GM04504 (cell line): ENCODE measurements at places on chromosomes 7 and 10.
A peak's percentile ranks its signal among the peaks of the same experiment; 100 is the strongest.

- DNase-seq, result no peak
These were observed 1244.3 kb downstream of the REEP3 start for GRCh38 chr10:64765498-64765897.

DNA sequence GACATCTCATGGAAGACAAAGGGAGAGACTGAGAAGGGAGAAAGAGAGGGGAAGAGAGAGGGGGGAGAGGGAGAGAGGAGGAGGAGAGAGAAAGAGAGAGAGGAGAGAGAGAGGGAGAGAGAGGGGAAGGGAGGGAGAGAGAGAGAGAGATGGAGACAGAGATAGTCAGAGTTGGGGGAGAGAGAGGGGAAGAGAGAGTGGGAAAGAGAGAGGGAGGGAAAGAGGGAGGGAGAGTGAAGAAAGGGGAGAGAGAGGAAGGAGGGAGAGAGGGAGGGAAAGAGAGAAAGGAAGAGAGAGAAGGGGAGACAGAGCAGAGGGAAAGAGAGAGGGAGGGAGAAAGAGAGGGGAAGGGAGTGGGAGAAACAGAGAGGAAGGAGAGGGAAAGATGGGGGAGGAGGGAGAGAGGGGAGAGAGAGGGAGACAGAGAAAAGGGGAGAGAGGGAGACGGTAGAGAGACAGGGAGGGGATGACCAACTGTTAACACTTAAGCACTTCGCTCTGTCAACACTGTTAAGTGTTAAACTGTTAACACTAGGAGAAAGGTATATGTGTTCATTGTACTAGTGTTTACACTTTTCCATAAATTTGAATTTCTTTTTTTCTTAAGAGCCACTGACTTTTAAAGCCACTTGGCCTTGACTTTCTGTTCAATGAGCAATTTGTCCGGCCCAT lies 21.8 kb upstream of the SDK1 start:
- no peak for DNase-seq

DNA sequence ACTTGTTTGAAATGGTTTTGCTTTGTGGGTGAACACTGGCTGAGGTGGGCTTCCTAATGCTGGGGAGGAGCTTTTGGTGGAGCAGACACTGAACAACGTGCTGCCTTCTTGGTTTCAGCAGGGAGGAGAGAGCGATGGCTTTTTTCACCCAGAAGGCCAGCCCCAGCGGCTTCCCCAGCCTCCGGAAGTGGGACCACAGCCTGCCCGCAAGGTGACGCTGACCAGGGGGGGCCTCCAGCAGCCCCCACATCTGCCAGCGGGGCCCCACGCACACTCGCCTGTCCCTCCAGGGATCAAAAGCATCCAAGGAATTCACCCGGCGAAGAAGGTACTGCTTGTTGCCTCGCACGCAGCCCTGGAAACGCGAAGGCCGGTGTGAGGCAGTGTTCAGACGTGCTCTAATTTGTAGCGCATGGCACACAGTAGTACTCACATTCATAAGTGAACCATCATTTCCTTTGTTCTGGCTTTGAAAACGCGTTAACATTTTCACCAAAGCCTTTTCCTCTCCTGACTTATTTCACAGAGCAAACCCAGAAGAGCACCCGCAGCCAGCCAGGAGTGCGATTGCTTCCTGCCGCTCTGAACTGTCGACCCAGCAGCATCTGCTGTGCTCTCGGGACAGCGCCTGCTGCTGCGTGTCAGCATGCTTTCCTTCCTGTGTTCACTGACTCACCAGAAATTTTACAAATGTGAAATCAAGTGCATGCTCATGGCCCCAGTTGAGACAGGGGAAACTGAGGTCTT lies 48.4 kb downstream of the SHH start:
- DNase-seq, result no peak

GRCh38 chr7:94481279-94481678 lies 28.3 kb upstream of the CASD1 start:
- DNase-seq, result no peak

DNA sequence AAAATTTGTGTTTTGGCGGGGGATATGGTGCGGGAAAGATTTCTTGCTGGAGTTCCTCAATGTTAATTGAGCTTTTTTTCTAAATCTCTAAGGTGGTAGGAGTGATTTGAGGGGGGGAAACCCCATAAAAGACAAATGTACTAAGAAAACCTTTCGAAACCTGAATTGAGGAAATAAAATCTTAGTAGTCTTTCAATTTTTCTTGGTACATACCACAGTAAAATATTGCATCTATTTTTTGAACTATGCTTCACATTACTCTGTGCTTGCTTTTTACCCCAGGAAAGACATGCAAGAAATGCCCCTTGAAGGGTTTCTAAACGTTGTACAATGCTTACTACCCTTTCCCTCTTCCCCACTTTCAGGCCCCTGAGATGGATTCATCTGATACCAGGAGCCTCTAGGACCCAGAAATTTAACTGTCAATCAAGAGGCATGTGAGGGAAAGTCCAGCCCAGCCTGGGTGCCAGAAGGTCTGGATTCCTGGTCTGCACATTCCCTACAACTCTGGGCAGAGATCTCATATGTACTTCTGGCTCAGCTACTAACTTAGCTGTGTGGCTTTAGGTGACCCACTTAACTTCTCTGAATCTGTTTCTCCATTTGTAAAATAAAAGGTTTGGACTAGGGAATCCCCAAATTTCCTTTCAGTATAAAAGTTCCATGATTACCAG lies 5.8 kb upstream of the PDCD4 start:
- DNase-seq, result no peak

- no peak for DNase-seq
These were observed 32.3 kb upstream of the ADD3 start for GRCh38 chr10:109975244-109976190.

GRCh38 chr10:55398497-55398882 lies 597.5 kb upstream of the PCDH15 start:
- DNase-seq, result no peak

DNA sequence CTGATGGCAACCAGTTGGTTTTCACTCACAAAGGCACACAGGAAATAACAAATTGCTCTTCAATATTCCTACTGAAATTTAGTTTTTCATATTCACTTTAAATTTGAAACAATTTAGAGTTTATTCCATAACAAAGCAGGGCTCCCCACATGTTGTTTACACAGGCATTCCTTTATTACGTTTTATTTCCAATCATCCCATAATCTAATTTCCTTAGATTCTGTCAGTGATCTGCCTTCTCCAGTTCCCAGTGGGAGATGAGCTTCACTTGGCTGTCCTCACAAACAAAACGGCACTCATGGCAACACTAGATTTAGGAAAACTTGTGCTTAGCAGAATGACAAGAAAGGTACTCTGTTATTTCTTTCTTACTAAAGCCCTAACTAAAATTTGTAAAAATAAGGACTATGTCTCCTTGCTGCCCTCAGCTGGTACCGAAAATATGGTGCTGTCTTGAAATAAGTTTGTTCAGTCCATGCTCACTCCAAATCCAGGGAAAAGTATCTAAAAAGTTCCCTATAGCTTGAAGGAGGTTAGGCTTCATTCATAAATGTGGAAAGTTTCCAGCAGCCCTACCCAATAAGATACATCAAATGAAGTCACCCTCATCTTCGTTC lies 23.0 kb downstream of the PHYH start:
- DNase-seq, result no peak

DNA sequence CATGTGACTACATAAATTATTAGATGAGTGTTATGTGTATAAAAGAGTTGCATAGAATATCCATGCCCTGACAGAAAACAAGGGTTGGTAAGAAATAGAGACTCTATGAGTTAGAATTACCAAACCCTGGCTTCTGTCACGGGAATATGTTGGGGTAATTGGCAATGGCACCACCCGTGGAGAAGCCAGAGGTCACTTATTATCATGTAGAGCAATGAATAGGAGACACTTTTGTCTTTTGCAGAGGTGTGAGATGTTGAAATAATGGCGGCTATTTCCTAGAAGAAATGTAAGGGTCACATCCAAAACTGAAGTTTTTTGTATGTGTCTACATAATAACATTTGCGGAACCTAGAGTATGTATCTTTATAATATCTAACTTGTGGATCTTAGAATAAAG lies 35.3 kb downstream of the ABCB5 start:
- no peak for DNase-seq

- DNase-seq, result no peak
These were observed 13.1 kb downstream of the RBP3 start for GRCh38 chr10:47361293-47361692.

- DNase-seq, result no peak
These were observed 129.3 kb upstream of the PHYHIPL start for GRCh38 chr10:59047180-59047579.

DNA sequence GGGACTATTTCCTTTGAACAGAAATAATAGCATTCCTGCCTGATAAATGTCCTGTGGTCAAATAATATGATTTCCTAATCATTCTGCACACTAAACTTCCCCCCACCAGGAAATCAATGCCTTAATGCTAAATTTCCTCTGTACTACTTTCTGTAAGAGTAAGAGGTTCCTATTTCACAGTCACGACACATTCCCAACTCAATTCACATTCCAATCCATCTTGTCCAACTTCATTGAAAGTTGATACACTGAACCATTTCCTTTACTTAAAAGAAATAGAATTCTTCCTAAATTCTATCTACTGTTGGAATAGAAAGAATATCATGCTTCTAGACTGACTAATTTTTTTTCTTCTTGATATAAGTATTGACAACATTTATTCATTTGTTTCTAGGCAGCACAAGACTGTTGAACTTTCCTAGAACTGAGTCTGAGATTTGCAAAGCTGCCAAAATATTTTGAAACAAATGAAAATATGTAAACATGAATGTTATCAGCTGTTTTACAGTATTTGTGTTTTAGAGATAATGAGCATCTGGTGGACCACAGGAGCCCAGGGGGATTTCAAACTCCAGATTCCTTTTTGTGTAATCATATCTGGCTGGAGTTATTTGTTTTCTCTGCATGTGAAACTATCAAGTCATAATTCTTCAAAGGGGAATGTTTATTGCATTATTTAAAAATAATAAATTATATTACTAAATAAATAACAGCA lies 121.5 kb downstream of the TPST1 start:
- DNase-seq, result peak; percentile 79

DNA sequence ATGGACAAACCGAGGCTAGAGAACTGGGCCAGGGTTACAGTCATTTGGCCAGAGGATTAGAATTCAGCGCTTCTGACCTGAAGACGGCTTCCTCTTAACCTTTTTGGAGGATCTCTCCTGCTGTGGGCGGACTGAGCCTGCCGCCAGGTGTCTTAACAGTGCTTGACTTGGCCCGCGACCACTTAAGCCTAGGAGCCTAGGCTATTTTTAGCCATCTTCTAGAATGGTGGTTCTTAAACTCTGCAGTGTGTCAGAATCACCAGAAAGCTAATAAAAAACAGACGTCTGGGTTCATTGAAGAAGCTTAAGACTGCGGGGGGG lies 722 bp downstream of the MDH2 start:
- DNase-seq, result no peak
